ENCODE measurements at places on chromosomes 3 and 15.

DNA sequence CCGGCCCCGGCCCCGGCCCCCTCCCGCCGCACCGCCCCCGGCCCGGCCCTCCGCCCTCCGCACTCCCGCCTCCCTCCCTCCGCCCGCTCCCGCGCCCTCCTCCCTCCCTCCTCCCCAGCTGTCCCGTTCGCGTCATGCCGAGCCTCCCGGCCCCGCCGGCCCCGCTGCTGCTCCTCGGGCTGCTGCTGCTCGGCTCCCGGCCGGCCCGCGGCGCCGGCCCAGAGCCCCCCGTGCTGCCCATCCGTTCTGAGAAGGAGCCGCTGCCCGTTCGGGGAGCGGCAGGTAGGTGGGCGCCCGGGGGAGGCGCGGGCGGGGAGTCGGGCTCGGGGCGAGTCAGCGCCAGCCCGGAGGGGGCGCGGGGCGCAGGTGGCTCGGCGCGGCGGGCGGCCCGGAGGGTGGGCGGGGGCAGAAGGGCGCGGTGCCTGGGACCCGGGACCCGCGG, 352 bp downstream of the CHRD start:
- peak; percentile 34 for DNase-seq

DNA sequence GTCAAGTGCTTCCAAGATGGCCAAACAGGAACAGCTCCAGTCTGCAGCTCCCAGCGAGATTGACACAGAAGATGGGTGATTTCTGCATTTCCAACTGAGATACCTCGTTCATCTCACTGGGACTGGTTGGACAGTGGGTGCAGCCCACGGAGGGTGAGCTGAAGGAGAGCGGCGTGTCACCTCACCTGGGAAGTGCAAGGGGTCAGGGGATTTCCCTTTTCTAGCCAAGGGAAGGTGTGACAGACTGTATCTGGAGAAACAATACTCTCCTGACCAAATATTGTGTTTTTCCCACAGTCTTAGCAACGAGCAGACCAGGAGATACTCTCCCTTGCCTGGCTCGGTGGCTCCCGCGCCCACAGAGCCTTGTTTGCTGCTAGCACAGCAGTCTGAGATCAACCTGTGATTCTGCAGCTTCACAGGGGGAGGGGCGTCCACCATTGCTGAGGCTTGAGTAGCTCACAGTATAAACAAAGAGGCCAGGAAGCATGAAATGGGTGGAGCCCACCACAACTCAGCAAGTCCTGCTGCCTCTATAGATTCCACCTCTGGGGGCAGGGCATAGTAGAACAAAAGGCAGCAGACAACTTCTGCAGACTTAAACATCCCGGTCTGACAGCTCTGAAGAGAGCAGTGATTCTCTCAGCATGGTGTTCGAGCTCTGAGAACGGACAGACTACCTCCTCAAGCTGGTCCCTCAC, 293.5 kb upstream of the SUCLG2 start:
- DNase-seq = no peak

DNA sequence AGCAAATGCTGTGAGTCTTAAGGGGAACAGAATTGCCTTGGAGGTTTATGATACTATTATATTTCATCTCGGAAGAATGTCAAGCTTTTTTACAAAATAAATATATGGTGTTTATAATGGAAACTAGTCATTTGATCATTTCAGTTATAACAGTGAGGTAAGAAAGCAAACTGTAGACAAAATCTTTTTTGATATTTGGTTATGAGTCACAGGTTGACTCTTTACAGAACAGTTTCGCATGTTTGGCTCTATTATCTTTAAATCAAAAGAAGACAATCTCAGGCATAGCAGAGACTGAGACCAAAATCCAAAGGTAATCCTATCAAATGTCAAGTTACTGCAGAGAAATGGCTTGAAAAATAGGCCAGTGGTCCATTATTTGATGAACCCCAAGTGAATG, 490.9 kb upstream of the MDFIC2 start:
- DNase-seq = no peak

GRCh38 chr3:171984883-171985282, 54.5 kb upstream of the FNDC3B start:
- peak; percentile 12 for DNase-seq

- no peak for DNase-seq
Observed at GRCh38 chr3:126435456-126436315, 40.0 kb downstream of the ZXDC start.

- DNase-seq = no peak
Observed at GRCh38 chr3:151425627-151426340, 35.1 kb downstream of the IGSF10 start.

DNA sequence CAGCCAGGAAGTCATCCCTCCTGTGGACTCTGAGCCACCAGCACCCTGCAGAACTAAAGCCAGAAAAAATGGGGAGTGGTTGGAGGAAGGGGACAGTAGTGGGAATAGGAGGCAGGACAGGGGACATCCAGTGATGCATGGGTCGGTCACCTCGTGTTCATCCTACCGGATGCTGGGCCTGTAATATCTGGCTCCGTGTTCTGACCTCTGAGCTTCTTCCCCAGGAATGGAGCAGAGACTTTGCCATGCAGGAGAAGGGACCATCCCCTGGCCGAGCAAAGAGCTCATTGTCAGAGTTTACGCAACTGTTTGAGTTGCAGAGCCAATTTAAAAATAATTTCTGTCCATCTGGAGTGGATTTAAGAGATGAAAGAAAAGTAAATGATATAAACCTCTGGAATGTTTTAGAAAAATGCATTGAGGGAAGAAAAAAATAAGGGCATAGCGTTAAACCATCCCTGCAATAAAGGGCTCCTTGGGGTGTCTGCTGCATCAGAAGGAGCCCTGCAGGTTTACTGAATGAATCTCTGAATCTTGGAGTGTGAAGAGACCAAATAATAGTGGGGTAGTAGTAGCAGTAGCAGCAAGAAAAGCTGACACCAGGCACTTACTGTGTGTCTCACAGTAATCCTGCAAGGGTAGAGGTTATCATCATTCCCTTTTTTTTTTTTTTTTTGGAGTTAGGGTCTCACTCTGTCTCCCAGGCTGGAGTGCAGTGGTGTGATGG, 70.9 kb downstream of the AAGAB start:
- DNase-seq = no peak

- DNase-seq = no peak
Observed at GRCh38 chr3:137217733-137218132, 259.9 kb downstream of the IL20RB start.

DNA sequence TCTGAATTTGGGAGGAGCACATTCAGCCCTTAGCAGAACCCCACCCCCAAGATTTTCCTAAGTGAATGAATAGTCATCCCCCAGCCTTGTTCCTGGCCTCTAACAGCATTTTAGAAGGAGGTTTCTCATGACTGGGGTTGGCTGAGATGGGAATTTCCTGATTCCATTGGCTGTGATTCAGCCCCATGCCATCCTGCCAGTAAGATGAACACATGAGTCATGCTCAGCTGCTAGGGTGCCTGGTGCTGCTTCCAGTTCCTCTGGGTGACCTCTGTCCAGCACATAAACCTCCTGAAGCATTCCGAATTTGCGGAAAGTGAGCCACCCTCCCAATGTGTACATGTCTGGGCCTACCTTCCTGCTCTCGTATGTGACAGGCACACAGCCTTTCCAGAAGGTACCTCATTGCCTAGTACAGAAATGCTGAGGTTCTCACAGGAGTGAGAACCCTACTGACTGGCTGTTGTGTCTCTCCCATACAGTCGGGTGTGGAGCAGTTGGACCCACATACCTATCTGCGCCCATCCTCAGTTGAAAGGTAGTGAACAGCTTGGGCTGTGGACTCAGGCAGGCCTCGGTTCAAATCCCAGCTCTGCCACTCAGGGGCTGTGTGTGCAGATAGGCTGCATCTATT, 91.7 kb downstream of the APBA2 start:
- peak; percentile 45 for DNase-seq

- no peak for DNase-seq
Observed at GRCh38 chr3:172704001-172704400, 6.9 kb downstream of the NCEH1 start.

DNA sequence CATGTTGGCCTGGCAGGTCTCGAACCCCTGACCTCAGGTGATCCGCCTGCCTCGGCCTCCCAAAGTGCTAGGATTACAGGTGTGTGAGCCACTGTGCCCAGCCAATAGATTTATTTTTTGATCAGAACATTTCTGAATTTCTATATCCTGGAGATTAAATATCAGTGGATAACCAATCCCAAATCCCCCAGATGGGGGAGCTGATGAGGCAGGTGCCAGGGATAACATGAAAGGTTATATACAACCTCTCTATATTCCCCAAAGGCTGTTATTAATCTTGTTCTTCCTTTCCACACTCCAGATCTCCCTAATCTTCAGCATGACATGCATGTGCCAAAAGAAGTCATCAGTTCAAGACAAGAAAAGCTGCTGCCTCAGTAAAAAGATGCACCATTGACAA, 112.3 kb downstream of the WDR76 start:
- DNase-seq = no peak

DNA sequence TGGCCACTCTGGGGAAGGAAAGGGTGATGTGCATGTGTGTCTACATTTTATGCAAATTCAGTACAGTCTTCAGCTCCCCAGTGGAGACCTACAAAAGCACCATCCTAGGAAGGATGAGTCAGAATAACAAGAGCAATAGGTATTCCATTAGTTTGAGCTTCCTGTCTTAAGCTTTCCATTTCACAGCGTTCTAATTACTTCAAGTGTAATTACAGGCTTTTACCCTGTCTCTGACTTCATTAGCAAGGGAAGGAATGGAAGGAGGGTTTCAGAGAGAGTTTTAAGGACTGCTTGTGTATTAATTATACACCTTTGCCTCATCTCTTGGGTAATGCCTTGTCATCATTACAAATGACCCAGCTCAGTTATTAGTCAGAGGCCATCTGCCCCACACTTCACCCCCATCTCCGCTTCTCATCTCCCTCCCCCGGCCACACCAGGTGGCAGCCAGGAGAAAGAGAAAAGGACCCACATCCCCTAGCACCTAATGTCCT, 202.8 kb upstream of the MRPL3 start:
- no peak for DNase-seq

All from C1 segment of cervical spinal cord (tissue), 14 donors.